Heart right ventricle (tissue), 16 donors: ENCODE measurements at places on chromosomes 11 and 22.

DNA sequence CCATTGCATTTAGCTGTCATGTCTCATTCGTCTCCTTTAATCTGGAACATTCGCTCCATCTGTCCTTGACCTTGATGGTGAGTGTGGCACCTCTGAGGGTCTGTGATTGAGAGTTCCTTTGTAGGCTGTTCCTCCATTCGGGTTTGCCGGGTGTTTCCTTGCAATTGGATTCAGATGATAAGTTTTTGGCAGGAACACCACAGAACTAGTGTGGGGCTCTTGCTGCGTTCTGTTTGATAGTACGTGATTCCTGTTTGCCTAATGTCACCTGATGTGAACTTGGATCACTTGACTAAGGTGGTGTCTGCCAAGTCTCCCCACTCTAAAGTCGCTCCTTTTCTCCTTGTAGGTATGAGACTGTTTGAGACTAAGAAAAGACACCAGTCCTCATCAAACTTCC lies 109.7 kb upstream of the TMEM45B start:
- DNase-seq, result no peak

DNA sequence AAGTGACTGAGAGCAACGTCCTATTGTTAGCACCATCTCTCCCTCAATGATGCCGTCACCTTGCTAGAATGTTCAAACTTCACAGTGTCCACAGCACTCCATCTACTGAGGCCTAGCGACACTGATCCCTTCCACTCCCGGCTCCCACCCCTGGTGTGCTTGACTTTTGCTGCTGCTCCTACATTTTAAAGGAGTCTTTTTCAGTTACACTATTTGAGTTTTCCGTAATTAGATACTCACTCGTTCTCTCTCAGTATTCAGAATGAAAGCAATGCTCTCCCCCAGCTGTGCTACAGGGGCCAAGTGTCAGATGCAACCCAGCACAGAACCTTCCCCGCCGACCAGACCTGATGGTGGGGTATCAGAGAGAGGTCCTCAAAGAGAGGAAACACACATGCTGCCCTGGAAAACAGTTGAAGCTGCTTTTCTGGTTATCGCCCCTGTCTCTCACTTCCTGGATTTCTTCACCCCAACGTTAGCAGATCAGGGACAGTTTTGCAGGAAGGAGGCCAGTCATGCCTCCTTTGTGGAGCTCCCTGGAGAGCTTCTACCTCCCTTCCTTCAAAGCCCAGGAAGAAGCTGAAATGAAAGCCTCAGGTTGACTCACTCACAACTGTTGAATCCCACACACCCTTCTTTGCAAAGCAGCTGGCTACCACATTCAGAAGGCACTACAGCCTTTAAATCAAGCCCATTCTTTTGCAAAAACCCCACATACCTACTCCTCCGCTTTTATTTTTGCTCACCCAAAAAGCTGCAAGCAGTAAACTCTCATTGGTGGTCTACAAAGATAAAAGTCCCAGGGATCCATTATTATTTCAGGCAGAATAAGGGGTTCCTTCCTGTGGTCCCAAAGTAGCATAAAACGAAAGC lies 23.5 kb downstream of the LARGE1 start:
- DNase-seq, result no peak

GRCh38 chr22:47388331-47388730 lies 625.9 kb downstream of the TBC1D22A start:
- DNase-seq, result no peak

DNA sequence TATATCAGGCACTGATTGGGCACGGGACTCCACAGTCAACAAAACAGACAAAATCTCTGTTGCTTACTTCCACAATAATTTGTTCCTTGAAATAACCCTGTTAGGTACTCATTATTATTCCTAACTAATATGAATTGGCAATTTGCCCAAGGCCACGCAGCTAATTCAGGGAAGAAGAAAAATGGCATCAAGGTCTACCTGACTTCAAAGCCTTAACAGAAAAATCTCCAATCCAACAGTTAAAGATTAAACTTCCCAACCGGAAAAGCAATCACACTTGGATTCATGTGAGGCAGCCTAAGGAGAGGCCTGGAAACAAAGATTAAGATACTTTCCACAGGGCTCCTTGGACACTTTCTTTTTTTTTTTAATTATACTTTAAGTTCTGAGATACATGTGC lies 68.9 kb downstream of the PRCP start:
- no peak for DNase-seq

GRCh38 chr11:99571094-99571493 lies 550.3 kb downstream of the CNTN5 start:
- no peak for DNase-seq

GRCh38 chr11:122697636-122698167 lies 42.2 kb downstream of the UBASH3B start:
- no peak for DNase-seq

- no peak for DNase-seq
Measured at GRCh38 chr22:20523086-20523983, 15.9 kb downstream of the MED15 start.

DNA sequence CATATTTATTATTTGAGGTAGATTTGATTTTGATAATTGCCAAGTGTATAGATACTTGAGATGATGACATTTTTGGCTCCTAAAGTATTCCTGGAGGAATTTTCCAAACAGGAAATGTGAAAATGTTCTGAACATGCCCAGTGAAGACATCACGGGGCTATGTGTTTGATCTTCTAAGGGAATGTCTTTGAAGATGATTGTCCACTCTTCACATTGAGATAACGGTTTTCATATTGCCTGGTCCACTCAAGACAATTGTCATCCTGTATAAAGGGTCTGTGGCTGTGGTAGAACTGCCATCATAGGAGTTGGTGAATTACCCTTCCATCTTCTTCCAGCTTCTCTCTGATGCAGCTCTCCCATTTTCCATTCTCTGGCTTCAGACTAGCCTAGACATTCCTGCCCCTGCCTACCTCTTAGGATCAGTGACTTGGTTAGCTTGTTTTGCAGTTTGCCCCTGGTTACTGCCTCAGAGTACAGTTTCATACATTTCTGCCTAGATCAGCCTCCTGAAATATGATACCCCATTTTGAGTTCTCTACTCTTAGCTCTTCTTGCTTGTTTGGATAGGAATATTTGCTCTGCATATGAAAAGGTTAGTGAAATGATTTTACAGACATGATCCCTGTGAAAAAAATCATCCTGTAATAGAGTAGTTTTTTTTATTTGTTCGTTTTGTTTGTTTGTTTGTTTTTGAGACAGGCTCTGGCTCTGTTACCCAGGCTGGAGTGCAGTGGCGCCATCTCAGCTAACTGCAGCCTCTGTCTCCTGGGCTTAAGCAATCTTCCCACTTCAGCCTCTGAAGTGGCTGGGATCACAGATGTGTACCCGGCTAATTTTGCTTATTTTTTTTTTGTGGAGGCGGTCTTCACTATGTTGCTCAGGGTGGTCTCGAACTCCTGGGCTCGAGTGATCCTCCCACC lies 111.4 kb upstream of the SORL1-AS1 start:
- no peak for DNase-seq

- no peak for DNase-seq
Measured at GRCh38 chr11:75223954-75224643, 16.5 kb upstream of the TPBGL start.

DNA sequence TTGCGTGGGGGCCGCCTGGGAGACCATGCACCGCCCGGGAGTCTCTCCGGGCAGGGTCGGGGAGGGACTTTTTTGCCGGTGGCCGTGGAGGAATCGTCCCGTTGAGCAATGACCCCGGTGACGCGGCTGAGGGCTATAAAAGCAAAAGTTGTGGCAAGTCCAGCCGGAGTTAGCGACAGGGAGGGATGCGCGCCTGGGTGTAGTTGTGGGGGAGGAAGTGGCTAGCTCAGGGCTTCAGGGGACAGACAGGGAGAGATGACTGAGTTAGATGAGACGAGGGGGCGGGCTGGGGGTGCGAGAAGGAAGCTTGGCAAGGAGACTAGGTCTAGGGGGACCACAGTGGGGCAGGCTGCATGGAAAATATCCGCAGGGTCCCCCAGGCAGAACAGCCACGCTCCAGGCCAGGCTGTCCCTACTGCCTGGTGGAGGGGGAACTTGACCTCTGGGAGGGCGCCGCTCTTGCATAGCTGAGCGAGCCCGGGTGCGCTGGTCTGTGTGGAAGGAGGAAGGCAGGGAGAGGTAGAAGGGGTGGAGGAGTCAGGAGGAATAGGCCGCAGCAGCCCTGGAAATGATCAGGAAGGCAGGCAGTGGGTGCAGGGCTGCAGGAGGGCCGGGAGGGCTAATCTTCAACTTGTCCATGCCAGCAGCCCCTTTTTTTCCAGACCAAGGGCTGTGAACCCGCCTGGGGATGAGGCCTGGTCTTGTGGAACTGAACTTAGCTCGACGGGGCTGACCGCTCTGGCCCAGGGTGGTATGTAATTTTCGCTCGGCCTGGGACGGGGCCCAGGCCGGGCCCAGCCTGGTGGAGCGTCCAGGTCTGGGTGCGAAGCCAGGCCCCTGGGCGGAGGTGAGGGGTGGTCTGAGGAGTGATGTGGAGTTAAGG lies at the start of gene NEAT1:
Gene NEAT1, plus strand, starts transcription at position 166 of the 883 bp plus-strand sequence.
- DNase-seq, result peak; percentile 95
